Right forelimb (tissue), 1 donor: ENCODE measurements at places on chromosomes 7 and 10.
A peak's percentile ranks its signal among the peaks of the same experiment; 100 is the strongest.

GRCh38 chr7:88243345-88243909 lies 23.6 kb upstream of the SRI start:
- peak; percentile 50 for DNase-seq

GRCh38 chr7:15558756-15559155 lies 3.1 kb downstream of the AGMO start:
- no peak for DNase-seq

DNA sequence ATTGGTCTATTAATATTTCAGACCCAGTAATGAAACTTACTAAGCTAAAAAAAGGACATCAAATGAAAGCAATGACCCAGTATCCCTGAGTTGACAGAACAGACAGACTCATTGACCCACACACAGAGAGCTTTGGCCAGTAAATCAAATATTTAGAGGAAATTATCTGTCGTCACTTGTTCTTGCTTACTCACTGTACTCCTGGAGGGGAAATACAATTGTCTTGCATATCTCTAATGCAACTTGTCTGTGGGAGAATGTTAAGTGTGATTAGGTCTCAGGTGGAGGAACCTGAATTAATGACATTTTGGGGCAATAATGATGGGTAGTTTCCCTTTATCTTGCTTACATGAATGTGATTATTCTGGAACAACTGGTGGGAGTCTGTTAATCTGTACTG lies 80.4 kb downstream of the CUBN start:
- no peak for DNase-seq

DNA sequence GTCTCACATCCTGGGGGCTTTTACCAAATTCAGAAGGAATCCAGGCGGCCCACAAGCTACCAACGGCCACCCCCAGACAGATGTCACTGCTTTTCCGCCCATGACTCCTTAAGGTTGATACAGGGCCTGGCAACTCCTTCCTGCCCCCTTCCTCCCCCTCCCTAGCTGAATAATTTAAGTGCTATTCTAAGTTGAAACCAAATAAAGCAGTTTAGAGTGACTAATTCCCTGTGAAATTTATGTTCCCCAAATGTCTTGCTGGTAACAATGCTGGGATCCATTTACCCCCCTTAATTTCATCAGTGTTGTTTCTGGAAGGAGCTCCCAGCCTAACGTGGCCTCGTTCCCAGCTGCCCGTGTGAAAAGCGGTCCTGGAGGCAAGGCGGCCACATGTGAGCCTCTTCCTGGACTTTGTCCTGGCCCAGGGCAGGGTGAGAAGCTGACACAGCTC lies 109.6 kb downstream of the TMEM130 start:
- DNase-seq = no peak

- DNase-seq = no peak
Observed at GRCh38 chr10:32893434-32893833, 64.6 kb downstream of the ITGB1 start.

- DNase-seq = no peak
Observed at GRCh38 chr10:30587522-30588031, 42.0 kb downstream of the LYZL2 start.

DNA sequence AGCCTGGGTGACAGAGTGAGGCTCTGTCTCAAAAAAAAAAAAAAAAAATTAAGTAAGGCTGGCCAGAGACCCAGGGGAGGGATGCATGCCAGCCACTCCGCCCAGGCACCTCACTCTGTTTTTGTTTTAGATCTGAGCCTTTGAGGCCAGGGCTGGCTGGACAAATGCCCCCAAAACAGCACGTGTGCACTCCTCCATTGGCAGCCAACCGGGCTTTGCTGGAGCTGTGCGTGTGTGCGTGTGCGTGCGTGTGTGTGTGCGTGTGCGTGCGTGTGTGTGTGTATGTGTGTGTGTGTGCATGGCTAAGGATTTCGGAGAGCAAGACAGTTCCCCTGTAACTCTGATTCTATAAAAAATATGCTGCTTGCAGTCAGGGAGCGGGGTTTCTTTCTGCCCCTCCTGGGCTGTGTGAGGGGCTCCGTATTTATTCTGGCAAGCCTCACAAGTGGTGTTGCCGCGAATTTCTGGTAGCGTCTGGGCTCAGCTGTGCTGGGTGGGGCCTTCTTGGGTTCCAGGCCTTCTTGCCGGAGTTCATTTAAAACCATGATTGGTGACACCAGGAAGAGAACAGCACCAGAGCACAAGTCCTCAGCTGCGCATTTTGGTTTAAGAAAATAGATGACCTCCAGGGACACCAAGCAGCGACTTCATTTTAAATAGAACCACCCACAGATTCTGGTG lies 28.1 kb upstream of the UNCX start:
- no peak for DNase-seq

- DNase-seq = no peak
Observed at GRCh38 chr7:106792233-106792926, 72.7 kb upstream of the PIK3CG start.

DNA sequence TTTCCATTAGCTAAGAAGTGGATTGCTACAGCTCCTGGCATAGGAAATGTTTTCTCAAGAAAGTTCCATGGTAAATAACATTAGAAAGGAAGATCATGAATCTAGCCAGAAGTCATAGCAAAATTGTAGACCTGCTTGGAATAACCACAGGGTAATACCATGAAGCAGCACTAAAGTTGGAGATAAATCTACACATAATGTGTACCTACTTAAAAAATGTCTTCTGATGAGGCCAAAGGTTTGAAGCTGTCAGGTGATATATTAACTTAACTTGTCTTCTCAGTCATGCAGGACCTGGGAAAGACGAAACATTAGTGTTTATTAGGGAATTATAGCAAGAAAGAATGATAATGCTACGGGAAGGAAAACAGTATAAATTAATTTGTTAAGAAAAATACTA lies 6.3 kb downstream of the CISD1 start:
- no peak for DNase-seq

- no peak for DNase-seq
Observed at GRCh38 chr7:26011039-26011696, 140.8 kb upstream of the NFE2L3 start.

GRCh38 chr7:142773937-142774744 lies 3.4 kb downstream of the PRSS2 start:
- DNase-seq = no peak

DNA sequence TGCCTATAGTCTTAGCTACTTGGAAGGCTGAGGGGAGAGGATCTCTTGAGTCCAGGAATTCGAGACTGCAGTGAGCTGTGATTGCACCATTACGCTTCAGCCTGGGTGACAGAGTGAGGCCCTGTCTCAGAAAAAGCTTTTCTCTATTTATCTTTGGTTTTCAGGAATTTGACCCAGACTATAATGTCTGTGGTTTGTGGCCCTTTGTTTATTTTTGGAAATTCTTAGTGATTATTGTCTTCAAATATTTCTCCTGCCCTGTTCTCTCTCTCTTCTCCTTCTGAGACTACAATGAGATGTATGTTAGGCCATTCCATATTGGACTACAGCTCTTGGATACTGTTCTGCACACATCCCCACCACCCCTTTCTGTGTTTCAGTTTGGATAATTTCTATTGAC lies 4.7 kb downstream of the MUC12 start:
- DNase-seq = no peak

GRCh38 chr10:129415215-129416140 lies 51.6 kb upstream of the MGMT start:
- DNase-seq = no peak

- no peak for DNase-seq
Observed at GRCh38 chr10:87546210-87546609, 41.5 kb downstream of the MINPP1 start.

DNA sequence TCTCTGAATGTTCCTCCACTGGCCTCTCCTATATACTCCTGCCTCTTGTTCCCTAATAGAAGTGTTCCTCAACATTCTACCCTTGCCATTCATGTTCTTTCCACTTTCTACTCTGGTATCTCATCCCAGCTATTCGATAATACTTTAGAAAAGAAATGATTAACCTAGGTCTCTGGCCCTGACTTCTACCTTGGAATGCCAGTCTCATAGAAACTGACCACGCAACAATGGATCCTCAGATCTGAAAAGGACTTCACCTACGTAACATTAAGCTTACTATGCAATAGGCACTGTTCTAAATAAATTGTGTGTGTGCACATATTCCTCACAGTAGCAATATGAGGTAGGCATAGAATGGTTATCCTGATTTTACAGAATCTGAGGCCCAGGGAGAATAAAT lies 234.5 kb downstream of the DNAJC1 start:
- no peak for DNase-seq

DNA sequence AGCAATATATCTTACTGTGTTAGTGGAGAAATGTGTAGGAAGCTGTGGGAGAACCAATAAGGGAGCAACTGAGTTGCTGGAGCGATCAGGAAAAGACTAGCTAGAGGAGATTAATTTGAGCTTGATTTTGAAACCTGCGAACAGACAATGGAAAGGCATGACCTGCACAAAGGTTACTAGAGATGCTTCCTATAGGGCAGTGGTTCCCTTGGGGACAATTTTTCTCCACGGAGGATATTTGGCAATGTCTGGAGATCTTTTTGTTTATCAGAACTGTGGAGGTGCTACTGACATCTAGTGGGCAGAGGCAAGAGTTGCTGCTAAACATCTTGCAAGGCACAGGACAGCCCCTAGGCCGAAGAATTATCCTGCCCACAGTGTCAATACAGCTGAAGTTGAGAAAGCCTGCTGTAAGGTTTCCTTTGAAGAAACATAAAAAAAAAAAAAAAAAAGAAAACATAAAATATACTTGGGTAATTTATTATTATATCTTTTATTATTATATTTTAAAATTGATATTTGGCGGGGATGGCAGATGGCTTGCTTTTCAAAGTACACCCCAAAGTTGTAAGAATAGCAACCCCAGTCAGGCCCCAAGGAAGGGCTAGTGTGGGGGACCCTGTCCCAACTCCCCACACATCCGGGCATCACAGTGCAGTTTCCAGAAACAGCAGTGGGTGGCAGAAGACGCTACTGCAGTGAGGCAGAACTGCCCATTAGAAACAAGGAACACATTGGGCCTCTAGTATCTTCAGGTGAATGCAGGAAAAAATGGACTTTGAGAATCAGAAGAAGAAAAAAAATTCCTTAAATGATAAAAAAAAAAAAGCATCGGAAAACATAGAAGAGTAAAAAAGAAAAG lies 481.6 kb downstream of the SH2D4B start:
- no peak for DNase-seq

DNA sequence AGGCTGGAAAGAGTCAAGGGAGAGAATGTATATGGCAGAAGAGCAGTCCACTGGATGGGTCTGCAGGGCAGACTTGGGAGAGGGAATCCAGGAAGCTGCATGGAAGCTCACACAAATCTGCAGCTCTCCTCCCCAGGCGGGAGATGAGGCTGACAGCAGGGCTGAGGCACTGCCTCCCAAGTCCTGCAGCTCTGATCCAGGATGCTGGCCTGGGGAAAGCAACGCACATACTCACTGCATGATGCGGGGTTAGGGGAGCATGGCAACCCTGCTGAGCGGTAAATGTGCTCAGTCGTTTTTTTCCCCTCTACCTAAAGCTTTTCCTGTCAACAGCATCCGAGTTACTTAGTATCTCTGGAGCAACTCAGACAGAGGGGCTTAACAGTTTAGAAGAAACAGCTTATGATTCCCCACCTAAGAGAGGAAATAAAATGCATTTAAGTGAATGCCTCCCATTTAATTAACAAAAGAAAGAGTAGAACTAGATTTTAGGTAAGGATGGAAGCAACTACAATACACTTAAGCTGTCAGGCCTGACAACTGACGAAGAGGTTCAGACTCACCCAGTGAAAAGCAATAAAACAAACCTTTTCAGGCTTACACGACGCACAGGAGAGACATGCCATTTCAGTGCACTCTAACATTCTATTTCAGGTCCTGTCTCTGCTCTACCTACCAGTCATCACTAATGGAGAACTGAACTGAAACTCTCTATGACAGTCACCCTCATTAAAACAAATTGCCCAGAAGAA lies 37.0 kb downstream of the CHCHD3 start:
- DNase-seq = no peak

- no peak for DNase-seq
Observed at GRCh38 chr7:42478717-42479116, 241.7 kb upstream of the GLI3 start.

- no peak for DNase-seq
Observed at GRCh38 chr7:104956753-104957450, 57.1 kb upstream of the KMT2E start.

DNA sequence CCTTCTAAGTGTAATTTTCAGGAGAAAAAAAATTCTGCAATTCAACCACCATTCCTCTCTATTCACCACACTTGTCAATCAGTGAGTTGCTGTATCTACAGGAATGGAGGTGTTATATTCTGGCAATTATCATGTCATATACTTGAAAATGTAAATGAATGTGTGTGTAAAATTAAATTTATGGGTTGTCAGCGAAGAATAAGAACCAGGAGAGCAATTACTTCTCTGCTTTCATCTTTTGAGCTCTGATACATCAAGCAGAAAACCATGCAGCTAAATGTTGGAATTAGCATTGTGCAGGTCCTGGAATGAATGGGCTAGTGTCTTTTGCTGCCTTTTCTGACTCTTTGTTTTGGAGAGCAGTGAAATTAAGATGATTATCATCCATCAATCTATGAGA lies 207.6 kb downstream of the FOXP2 start:
- DNase-seq = no peak

DNA sequence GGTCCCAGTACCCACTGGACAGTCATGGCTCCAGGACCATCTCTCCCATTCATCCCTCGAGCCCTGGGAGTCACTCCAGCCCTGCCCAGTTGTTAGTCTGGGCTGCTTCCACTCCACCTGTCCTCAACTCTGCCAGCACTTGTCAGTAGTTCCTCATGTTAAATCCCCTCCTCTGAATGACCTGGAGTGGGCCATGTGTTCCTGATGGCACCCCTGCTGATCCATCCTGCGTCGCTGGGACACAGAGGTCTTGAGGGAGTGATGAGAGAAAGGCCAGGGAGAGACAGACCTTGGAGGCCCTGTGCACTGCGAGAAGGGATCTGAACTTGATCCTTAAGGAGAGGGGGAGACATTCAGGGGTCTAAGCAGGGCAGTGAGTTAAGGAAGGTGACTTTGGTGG lies 174.9 kb downstream of the GRID1 start:
- DNase-seq = peak; percentile 20

- DNase-seq = no peak
Observed at GRCh38 chr10:34677132-34677531, 138.0 kb downstream of the PARD3 start.

- no peak for DNase-seq
Observed at GRCh38 chr7:67636348-67637022, 639.9 kb downstream of the TYW1 start.

DNA sequence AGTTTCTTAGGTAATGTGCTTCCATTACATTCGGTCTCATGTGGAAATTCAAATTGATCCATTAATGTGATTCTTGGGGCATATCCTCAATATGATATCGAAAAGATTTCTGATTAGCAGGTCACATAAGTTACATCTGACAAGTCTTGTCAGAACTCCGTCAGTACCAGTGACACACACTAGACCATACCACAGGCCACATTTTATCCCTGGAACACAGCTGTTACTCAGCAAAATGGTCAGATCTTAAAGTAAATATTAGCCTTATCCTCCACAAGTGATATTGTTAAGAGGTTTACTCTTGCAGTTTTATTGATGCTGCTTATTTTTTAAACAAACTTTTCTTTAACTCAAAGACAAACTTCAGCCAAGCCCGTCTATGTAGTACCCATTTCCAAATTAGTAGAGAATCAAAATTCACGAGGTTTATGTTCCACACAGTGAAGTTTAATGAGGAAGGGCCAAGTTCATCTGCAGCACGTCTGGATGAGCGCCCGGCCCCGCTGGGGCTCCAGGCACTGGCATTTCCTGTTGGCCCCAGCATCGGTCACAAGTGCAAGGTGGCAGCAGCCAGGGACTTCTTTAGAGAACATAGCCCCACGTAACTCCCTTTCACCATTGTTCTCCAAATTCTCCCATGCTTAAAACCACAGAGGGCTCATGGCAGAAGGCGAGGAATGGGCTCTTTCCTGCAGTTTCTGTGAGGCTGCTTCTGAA lies 132.2 kb downstream of the VIPR2 start:
- peak; percentile 66 for DNase-seq

- no peak for DNase-seq
Observed at GRCh38 chr7:89067048-89067447, 271.5 kb upstream of the TEX47 start.
